Upper lobe of right lung (tissue), 1 donor: ENCODE measurements at places on chromosomes 2 and 18.

DNA sequence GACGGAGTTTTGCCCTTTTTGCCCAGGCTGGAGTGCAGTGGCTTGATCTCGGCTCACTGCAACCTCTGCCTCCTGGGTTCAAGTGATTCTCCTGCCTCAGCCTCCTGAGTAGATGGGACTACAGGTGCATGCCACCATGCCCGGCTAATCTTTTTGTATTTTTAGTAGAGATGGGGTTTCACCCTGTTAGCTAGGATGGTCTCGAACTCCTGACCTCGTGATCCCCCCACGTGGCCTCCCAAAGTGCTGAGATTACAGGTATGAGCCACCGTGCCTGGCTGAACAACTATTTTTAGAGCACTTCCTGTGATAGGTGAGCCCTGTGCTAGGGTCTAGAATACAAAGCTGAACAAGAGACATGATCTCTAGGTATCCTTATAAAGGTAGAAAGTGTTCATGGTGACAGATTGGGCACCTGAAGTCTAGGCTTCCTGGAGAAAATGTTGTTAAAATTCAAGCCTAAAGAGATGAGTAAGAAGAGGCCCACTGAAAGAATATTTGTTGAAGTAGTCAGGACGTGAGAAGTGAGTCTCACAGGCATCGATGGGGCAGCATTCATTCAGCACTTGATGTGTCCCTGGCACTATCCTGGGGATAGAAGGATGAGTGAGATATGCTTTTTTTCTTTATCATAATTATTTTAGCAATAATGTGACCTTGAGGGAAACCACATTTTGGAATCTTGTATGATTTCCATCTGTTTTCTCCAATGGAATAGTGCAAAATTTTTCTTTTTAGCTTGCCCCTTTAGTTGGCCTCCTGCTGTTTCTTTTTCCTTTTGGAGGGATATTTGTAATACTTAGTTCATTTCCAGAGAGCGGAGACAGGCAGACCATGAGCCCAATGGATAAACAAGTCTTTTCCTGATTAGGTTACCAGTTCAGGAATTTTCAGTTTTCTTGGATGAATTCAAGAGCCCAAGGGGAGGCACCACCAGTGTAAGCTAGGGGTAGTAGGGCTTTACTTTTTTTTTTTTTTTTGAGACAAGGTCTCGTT lies 5.1 kb downstream of the ZNF236 start:
- DNase-seq = no peak

DNA sequence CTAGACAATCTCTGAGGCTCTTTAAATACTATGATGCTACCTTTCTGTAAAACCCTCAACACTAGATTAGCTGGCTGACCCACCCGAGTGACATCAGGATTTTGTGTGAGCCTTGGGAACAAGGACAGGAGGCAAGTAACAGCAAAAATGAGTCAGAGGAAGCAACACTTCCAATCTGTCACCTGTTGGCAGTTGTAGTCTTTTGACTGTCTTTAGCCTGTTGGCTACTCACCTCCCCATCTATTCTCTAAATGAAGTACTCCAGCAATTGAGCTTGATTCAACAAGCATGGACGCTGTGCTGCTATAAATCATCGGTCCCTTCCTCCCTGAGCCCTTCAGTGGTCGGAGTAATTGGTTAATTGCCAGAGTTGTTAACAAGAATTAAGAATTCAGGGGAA lies 898.7 kb downstream of the BCL11A start:
- DNase-seq = no peak

DNA sequence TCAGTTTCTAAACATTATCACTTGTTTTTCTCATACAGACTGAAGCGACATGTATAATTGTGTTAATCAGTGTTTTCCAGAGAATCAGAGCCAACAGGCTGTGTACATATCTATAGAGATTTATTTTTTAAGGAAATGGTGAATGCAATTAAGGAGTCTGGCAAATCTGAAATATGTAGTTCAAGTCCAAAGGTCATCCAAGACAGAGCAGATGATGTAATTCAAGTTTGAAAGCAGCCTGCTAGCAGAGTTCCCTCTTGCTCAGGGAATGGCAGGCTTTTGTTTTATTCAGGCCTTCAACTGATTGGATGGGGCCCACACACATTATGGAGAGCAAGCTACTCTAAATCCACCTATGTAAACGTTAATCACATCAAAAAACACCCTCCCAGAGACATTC lies 282.6 kb downstream of the CBLN2 start:
- no peak for DNase-seq

GRCh38 chr2:235201756-235202155 lies 249.9 kb downstream of the SH3BP4 start:
- no peak for DNase-seq

GRCh38 chr18:37987901-37988300 lies 422.3 kb upstream of the CELF4 start:
- no peak for DNase-seq

DNA sequence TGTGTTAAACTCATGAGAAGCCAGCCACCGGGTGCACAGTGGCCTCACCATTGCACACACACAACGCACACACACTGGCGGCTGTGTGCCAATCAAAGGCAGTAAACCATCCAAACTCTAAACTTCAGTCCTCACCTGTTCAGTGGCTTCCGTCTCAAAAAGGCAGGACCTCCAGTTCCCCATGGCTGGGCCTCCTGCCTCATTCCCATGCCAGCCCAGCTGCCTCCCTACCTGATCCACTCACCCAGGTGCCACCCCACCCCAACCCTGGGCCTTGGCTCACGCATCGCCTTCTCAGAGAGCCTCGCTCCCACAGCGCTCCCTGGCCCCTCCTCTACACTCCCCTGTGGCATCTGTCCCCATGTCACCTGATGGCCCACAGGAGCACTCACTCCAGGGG lies 190.9 kb downstream of the EIPR1 start:
- no peak for DNase-seq

GRCh38 chr18:7307030-7307429 lies 76.1 kb downstream of the LRRC30 start:
- no peak for DNase-seq

GRCh38 chr2:231394211-231395141 lies 1.0 kb upstream of the B3GNT7 start:
- DNase-seq = no peak

DNA sequence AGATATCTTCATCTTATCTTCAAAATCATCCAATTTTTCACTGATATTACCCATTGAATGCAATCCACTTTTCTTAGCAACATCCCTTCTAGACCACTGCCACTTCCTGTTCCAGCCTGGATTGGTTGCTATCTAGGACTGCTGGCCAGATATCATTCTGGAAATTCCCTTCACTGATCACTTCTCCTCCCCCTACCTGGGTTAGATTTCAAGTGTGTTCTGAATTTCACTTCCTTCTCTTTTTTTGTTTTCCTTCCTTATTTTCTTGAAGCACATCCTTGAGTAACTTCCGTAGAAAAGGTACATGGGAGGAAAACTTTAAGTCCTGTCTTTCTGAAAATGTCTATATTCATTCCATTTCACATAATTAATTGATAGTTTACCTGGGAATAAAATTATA lies 82.0 kb upstream of the IL1R2 start:
- DNase-seq = no peak

GRCh38 chr2:229118336-229118735 lies 152.8 kb downstream of the PID1 start:
- DNase-seq = no peak

GRCh38 chr2:5589183-5589582 lies 103.0 kb upstream of the SOX11 start:
- DNase-seq = no peak

GRCh38 chr2:124437811-124438210 lies 412.7 kb downstream of the CNTNAP5 start:
- DNase-seq = no peak

DNA sequence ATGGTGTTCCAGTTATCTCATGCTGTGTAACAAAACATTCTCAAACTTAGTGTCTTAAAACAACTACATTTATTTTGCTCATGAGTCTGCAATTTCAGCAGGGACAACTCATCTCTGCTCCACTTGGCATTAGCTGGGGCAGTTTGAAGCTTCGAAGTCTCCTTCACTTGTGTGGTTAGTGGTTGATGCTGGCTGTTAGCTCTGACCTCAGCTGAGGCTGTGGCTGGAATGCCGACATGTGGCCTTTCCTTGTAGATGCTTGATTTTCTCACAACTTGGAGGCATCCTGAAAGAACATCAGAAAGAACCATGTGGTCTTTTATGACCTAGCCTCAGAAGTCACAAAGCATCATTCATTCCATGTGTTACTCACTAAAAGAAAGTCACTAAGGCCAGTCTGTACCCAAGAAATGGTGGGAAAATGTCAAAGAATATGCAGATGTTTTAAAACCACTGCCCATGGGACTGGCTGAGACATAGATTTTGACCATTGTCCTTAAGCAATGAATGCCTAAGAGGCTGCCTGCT lies 3.8 kb upstream of the TMSB10 start:
- no peak for DNase-seq

DNA sequence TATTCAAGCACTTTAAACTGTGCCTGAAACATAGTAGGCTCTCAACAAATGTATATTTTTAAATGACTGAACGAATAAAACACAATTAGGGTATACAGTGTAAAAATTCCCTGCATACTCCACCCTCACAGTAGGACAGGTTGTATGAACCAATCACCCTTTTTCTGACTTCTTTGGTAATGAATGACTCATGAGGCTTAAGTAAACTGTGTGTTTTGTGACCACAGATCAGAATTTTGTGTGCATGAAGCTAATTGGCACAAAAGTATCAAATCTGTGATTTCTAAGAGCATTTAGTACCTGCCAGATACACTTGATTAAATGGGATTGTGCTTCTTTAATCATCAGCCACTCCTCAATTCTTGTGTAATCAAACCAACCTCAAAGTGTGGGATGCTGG lies 109.9 kb upstream of the MAP4K3 start:
- no peak for DNase-seq

GRCh38 chr18:68147728-68148127 lies 567.2 kb downstream of the TMX3 start:
- no peak for DNase-seq

- no peak for DNase-seq
Observed at GRCh38 chr2:171615069-171615468, 72.2 kb upstream of the DYNC1I2 start.

DNA sequence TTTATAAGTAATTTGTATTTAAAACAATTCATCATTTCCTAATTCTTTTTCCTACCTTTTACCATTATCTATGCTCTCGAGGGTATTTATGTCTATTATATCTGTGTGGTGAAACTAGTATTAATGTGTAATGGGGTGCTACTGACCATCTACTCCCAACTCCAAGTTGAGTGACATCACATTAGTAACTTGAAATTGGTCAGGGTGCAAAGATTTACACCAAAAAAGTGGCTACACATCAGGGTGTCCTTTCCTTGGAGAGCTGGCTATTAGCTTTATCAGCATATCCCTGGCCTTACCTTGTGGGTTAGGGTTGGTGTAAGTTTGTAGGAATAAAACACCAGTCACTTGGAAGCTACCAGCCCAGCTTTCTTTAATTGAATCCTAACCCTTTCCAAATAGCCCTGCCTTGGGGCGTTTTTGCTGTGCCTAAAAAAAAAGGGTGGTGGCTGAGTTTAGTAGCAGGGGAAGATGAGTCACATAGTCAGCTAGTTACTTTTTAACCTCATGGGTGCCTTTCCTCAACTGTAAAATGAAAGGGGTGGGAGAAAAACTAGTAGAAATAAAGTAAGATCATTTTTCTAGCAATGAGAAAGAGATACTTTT lies 14.0 kb downstream of the ANXA4 start:
- no peak for DNase-seq

DNA sequence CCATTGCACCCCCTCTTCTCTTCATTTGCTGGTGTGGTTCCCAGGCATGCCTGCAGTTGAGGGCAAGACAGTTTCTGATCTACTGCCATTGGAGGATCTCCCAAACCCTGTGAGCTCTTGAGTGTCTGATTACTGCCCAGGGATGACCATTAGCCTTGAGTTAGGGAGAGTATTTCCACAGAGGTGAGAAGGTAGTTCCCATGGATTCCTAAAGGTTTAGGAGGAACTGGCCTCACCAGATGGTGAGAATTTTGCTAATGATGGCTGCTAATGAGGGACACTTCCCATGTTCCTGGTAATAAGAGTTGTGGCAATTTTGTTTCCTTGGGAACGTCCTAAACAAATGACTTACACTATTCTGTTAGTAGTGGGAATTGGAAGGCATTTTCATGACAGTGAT lies 42.5 kb downstream of the PTPRM start:
- DNase-seq = no peak

GRCh38 chr2:47007223-47007825 lies 91.7 kb upstream of the MCFD2 start:
- no peak for DNase-seq

- peak; percentile 78 for DNase-seq
Observed at GRCh38 chr2:121254748-121255147, 30.3 kb downstream of the TFCP2L1 start.

DNA sequence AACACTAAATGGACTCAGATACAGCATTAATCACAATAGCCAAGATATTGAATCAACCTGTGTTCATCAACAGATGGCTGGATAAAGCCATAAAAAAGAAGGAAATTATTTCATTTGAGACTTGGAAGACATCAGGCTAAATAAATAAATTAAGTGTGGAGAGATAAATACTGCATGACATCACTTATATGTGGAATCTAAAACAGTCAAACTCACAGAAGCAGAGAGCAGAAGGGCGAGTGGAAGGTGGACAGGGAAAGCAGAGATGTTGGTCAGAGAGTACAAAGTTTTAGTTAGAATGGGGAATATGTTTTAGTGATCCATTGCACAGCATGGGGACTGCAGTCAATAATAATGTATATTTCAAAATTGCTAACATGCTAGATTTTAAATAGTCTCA lies 207.2 kb downstream of the VAPA start:
- no peak for DNase-seq

- DNase-seq = no peak
Observed at GRCh38 chr2:95329891-95330793, 33.0 kb downstream of the KCNIP3 start.

DNA sequence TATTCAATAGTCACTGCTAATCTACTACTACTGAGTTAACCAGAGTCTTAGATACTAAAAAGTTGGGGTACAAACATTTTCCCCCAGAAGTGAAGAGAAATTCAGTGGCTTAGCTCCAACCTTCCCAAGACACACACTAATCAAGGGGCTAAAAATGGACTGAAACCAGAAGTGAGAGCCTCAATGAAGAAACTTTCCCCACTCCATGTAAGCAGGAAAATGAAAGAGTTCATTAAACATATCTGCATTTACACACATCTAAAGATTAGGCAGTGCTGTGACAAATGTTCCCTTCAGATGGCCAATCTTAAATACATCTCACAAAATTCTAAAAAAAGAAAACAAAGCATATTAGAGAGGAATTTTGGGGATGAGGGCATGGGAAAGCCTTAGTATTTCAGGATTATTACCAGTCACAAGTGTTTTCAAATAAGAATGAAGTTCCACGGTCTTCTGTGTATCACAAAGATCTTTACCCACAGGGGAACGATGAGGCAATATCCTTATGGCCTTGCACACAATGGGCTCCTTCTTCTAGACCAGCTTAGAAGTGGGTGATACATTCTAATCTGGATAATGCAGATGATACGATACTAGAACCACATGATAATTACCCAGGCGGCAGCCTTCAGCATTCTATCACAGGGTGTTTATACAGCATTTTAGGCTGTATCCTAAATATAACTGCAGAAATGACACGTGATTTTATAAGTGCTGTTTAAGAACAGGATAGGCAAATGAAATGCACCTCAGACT lies 17.1 kb downstream of the ANKRD44 start:
- DNase-seq = no peak
